ENCODE measurements at places on chromosomes 1 and 21. TPM values are rescaled to one million over a fixed set of nuclear protein-coding genes. Genes with fewer than 3 reads are reported as not detected.

KRTAP19-2 gene
- total RNA-seq, result not detected

RASAL2 gene
- total RNA-seq, result 26.8 TPM

TCEA3 gene
- total RNA-seq, result 75.4 TPM

BGLAP gene
- 2.1 TPM for total RNA-seq

E2F2 gene
- 9.0 TPM for total RNA-seq

NHLH1 gene
- total RNA-seq, result not detected

S100B gene
- 4.2 TPM for total RNA-seq

SPRR2E gene
- not detected for total RNA-seq

MYBPH gene
- 12.0 TPM for total RNA-seq

ARID4B gene
- total RNA-seq, result 58.1 TPM
